ENCODE measurements at places on chromosomes 12 and 14.

DNA sequence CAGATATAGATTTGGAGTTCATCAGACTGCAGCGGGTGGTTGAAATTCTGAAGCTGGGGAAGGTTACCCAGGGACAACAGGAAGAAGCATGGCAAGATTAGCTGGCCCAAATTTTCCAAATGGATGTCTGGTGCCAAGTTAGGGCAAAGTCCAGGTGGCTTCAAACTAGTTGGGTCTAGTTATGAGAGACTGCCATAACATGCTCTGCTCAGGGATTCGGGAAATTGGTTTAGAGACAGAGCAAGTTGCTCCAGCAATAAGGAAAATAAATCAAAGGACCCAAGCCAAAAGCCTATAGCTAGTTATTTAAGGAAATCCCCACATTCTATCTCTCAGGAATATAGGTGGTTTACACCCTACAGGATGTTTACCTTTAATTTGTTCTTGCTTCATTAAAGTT lies 125.7 kb upstream of the BTG1 start:
- no peak for DNase-seq

- DNase-seq, result no peak
Observed at GRCh38 chr12:63930971-63931370, 86.5 kb downstream of the SRGAP1 start.

GRCh38 chr12:76556368-76556767 lies 3.2 kb downstream of the OSBPL8 start:
- no peak for DNase-seq

- no peak for DNase-seq
Observed at GRCh38 chr12:87671757-87672156, 357.4 kb downstream of the C12orf50 start.

- no peak for DNase-seq
Observed at GRCh38 chr12:41585784-41586183, 397.7 kb downstream of the PDZRN4 start.

DNA sequence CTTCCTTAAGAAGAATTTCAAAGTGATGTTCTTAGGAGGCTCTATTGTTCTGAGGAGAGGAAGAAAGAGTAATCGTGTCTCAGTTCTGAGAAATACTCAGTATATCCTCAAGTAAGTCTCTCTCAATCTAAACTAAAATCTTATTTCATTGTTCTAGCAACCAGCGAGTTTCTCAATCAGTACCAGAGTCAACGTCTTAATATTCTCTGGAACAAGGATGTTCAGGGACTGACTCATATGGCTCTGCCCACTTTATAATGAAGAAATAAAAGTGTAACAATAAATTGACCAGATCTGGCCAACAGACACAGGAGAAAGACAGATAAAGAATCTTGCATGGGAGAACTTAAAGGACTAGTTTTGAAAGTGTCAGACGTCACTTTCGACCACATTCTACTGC lies 469.8 kb upstream of the FLRT2 start:
- DNase-seq, result no peak

DNA sequence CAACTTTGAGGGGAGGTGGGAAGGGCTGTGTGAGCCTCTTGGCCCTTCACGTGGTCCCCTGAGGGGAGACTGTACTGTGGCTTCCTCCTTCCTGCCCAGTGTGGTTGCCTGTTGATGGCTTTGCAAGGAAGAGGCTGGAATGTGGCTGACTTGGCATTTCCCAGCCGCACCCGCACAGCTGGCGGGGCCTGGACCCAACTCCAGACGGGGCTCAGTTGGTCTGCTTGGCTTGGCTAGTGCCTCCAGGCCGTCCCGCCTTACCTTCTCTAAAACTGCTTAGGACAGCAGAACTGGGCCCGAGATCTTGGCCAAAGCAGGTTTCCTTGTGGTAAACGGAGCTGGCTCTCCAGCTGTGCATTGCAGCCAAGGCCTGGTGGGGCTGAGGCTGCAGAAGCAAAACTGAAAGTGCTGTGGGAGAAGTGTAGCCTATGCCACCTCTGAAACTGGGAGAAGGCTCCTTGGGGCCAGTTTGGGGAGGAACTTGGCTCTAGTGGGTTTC lies 139.5 kb downstream of the SMOC1 start:
- no peak for DNase-seq
